ENCODE measurements at places on chromosomes 7 and 10.
A peak's percentile ranks its signal among the peaks of the same experiment; 100 is the strongest.

DNA sequence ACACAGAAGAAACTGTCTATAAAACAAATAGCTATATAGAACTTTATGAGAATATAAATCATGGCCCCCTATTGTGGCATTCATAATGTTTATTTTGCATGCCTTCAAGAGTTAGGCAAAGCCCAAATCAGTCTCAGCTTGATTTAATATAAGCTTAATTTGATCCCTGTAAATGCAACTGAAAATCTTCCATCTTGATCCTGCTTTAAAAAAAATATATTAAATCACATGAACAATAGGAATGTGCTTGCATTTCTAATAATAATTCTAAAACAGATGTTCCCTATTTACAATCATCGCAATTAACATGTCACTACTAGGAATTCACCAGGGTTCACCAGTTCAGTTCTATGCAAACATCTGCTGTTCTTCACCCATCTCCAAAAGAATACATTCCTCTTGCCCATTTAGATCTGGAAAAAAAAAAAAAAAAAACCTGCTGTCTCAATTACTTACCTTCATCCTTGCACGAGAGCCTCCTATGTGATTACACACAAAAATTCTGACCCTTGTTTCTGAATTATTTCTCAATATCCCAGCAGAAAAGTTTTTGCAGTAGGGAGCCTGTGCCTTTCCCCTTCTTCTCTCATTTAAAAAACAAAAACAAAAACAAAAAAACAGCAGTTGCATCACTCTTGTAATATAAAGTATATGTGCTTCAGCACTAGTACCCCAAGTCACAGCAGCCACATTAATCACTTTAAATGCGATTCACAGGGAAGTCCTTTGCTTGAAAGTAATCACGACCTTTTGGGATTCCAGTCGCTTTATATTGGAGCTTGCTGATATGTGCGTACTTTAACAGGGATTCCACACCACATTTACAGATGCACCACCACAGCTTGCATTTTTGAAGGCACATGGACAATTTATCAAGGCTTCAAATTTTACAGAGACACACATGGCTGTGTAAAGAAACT, 194.8 kb upstream of the KMT2E start:
- no peak for DNase-seq

DNA sequence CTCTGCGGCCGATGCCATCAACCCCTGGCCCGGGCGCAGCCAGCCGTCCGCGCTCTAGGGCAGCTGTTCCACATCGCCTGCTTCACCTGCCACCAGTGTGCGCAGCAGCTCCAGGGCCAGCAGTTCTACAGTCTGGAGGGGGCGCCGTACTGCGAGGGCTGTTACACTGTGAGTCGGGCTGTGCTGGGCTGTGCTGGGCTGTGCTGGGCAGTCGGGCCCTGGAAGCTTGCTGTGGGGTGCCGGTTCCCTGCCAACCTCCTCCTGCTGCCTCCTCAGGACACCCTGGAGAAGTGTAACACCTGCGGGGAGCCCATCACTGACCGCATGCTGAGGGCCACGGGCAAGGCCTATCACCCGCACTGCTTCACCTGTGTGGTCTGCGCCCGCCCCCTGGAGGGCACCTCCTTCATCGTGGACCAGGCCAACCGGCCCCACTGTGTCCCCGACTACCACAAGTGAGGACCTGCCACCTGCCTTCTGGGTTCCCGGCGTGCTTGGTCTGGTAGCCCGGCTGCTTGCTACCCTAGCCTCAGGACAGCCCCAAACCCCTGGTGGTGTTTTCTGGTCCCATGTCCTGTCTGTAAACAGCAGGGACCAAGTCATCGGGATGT, 7.5 kb downstream of the ZYX start:
- DNase-seq: peak; percentile 62

DNA sequence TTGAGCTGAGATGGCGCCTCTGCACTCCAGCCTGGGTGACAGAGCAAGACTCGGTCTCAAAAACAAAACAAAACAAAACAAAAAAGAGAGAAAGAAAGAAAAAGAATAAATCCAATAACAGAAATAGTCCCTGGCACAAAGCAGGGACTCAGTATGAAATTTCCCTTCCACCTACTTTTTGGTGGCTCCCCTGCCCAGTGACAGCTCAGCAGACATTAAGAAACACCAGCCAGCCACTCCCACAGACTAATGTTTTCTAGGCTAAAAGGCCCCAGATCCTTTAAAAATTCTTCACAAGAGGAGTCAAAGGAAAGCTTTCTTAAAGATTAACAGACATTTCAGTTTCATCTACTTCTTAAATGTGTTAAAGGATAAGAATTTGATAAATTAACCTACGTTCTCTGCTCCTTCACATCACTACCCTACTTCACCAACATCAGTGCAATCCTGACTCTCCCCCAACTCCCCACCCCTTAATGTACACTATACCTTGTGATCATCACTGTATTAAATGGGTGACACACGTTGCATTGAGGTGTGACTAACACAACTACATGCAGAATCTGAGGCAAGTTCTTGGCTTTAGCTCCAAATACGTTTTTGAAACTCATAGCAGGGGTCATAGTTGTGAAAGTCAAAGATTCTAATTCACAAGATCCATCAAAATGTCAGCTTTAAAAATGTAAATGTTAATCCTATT, 114.5 kb upstream of the CAV2 start:
- DNase-seq: no peak

DNA sequence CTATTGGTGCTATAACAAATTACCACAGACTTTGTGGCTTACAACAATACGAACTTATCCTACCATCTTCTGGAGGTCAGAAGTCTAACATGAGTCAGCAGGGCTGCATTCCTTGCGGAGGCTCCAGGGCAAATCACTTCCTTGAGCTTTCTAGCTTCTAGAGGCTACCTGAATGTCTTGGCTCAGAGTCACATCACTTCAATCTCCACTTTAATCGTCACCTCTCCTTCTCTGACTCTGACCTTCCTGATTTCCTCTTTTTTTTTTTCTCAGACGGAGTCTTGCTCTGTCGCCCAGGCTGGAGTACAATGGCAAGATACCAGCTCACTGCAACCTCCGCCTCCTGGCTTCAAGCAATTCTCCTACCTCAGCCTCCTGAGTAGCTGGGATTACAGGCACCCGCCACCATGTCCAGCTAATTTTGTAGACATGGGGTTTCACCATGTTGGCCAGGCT, 44.6 kb upstream of the ANAPC16 start:
- no peak for DNase-seq

GRCh38 chr10:74837743-74838142, 11.3 kb downstream of the KAT6B start:
- DNase-seq: no peak

- no peak for DNase-seq
Measured at GRCh38 chr10:109996225-109996624, 11.6 kb upstream of the ADD3 start.

- DNase-seq: no peak
Measured at GRCh38 chr7:72462311-72462710, 50.2 kb upstream of the CALN1 start.

GRCh38 chr7:100091411-100092181, 2.8 kb downstream of the COPS6 start:
- no peak for DNase-seq

GRCh38 chr10:8158193-8159071, 103.9 kb downstream of the GATA3 start:
- no peak for DNase-seq

- no peak for DNase-seq
Measured at GRCh38 chr7:42502022-42502421, 265.0 kb upstream of the GLI3 start.

GRCh38 chr10:45106236-45106856, 105.6 kb downstream of the ZNF22 start:
- no peak for DNase-seq

DNA sequence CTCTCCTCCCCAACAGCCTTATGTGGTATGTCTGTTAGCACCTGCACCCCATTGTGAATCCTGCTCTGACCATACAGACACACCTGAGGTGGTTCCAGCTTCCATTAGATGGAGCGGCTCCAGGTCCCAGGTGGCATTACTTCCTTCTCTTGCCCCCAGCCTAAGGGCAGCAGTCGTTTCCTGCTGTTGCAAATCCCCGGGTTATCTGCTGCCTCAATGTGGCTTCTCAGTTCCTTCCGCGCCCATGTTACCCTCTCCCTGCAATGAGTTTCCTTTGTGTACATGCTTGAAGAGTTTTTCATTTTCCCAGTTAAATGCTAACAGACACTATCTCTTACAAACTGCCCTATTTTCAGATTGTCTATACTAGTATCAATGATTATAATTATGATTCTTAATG, 62.8 kb upstream of the PRKCQ start:
- no peak for DNase-seq

DNA sequence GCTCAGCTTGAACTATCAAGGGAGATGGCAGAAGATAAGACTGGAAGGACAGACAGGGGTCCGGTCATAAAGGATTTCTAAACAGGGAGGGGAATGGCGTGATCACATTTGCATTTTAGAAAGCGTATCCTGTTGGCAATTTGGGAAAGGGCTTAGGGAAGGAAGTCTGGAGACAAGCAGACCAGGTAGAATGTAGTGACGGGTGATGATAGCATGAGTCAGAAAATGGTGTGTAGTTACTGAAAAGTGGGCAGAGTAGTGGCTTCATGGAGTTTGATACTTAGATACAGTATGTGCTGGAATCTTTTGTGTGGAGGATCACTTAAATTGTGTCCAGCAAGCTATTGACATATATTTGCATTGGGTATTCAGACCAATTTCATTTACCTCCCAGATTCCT, 61.2 kb downstream of the LRGUK start:
- no peak for DNase-seq

DNA sequence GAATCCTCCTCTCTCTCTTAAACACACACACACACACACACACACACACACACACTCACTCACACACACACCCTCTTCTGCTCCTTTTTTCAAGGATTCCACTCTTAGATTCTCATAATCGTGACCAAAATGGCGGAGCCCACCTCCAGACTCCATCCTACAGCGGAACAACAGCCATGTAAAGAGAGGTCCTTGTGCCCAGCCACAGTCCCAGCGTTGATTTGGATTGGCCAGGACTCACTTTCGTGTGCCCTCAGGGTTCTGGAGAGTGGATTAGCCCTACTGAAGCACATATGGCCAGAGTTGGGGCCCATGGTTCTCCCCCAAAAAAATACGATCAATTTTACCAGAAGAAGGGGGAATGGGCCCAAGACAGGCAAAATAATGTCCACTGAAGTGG, 90.2 kb upstream of the SMNDC1 start:
- DNase-seq: no peak

DNA sequence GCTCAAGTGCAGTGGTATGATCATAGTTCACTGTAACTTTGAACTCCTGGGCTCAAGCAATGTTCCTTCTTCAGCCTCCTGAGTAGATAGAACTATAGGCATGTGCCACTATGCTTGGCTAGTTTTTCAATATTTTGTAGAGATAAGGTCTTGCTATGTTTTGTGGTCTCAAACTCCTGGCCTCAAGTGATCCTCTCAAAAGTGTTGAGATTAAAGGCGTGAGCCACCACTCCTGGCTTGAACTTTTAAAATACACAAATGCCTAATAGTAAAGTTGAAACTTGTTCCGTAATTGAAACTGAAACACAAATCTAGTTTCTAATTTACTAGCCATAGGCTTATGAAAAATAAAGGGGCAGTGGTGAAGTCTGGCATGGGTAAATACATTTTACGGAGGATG, 65.7 kb downstream of the AP3M1 start:
- DNase-seq: no peak

DNA sequence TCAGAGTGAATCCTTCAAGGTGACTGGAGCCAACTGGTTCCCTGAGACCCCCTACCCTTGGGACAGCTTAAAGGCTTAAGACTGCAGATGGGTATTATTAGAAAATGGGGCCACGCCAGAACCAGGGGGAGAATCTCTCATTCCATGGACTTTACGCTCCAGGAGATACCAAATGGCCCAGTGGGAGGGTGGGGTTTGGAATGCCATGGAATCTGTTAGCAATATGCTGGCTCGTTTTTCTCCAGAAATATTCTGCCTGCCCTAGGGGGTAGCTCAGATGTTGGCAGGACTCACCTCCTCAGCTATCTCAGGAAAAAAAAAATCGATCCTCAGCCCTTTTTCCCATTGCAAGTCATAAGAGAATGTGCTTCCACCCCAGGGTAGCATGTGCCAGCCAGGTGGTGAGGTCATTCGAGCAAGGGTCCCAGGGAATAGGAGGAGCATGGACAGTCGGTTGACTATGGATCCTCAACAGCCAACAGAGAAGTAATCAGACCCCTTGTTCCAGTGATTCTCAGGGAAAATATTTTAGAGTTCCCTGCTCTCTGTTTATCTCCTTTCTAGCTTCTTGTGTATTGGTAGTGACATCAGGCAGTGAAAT, 22.9 kb downstream of the SVIL start:
- DNase-seq: no peak

GRCh38 chr7:132680590-132680989, 104.3 kb upstream of the PLXNA4 start:
- DNase-seq: no peak

DNA sequence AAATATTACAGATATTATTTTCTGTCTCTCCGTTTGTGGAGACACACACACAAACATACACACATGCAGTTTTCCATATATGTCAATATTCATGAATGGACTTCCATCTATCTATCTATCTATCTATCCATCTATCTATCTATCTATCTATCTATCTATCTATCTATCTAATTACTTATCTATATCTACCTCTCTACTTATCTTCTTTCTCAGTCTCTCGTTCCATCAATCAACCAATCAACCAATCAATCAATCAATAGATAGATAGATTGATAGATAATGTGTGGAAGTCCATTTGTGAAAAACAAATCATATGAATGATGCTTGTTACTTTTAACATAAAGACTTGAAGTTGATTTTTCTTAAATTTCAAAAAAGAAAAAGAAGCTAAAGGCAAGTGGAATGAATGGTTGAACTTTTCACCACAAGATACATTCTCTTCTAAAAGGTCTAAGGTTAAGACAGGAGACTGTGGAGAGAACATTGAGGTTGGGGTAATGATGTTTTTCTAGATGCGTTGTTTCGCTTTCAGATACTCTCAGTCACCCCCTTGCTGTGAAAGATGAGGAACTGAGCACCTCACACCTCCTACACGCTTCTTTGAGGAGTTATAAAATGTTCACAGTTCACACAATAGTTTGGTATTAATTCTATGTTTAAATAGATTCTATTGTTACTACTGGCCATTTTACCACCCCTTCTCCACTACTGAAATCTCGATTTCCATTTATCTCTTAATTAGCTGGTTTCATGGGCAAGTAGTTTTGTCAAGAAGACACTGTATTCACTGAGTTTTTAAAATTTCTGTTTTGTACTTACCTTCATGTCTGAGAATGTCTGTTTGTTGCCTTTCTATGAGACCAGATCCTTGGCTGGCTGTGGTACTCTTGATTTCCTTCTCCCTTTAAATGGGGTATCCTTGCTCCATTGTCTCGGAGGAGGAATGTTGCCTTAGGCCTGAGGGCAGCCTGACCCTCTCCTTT, 114.1 kb downstream of the EMX2 start:
- DNase-seq: no peak

DNA sequence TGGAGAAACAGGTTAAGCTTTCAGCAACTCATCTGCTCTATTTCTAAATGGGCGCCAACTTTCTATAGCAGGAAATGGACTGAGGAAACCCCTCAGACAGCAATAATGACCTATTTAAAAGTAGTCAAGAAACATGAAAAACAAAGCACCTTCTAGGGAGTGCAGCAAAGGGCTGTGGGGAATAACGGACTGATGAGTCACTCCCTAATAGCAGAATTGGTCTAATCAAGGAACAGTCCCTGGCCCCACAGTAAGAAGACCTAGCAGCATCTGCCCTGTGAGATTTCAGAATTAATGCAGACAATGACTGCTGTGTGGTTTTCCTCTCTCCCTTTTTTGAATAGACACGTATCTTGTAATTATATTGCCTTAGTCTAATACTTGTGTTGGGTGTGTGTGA, 602.9 kb downstream of the IPMK start:
- no peak for DNase-seq
